Activated naive CD8-positive, alpha-beta T cell treated with anti-CD3 and anti-CD28 coated beads, Interleukin-2, amount 10 ng/mL, durations not matched to agents 7 days and 5 days (primary cell): ENCODE measurements at places on chromosomes 11 and 22. TPM values are rescaled to one million over a fixed set of nuclear protein-coding genes. Genes with fewer than 3 reads are reported as not detected.

Gene ARCN1
- 108 TPM for total RNA-seq

Gene WNT7B
- total RNA-seq, result not detected

Gene OSBP2
- 0.61 TPM for total RNA-seq

Gene SLC5A1
- total RNA-seq, result not detected

- no peak for DNase-seq
- peaks cover 34% of the 10 kb centered on the region for H3K4me1 ChIP-seq
Observed at GRCh38 chr11:116786326-116786725, 1.5 kb downstream of the ZPR1 start.

DNA sequence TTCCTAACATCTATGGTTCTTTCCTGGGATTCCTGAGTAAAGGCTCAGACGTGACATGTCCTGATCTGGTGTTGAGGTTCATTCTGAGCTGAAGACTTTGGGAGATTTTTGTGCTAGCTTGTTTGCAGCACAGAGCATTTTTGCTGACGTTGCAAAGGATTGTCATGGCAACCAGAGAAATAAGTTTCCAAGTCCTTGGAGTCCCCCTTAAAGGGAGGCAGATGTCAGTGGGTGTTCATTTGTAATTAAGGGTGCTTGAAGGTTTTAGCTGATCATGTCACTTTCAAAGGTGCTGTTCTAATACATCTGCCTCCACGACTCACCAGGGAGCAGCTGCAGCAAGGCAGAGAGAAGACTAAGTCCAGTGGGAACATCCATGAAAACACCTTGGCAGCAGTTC is 5.4 kb upstream of the SYN3 start:
- H3K27me3 ChIP-seq, result peaks cover 21% of the 10 kb centered on the region
- H3K27ac ChIP-seq, result no peak overlapping the region
- no peaks in the 10 kb centered on the region for H3K36me3 ChIP-seq
- no peaks in the 10 kb centered on the region for H3K4me1 ChIP-seq

DNA sequence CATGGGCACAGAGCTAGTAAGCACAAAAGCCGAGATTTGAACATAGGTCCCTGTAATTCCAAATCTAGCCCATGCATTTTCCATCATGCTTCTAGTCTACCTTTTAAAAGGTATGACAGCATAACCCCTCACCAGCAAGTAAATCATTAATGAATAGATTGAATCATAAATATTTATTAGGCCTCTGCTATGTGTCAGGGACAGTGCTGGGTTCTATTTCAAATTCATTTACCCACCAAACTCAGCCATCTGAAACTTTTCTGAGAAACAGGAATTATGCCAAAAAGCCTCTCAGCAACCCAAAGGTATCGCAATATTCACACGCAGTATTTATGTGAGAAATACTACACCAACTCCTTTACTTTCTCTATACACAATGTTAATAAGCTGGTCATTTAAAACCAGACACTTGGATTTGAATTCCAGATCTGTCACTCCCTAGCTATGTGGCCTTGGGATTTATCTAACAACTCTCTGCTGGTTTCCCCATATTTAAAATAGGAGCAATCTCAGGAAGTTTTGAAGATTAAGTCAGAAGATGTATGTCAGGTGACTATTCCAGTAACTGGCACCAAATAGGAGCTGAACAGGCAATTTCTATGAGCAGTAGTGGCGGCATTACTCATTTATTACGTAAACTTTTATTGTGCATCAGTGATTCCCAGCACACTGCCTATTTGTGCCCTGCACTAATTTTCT is 191.4 kb downstream of the TENM4 start:
- no peaks in the 10 kb centered on the region for H3K27me3 ChIP-seq
- no peak for DNase-seq
- no peaks in the 10 kb centered on the region for H3K36me3 ChIP-seq
- H3K4me1 ChIP-seq, result no peaks in the 10 kb centered on the region
- H3K27ac ChIP-seq, result no peak overlapping the region

DNA sequence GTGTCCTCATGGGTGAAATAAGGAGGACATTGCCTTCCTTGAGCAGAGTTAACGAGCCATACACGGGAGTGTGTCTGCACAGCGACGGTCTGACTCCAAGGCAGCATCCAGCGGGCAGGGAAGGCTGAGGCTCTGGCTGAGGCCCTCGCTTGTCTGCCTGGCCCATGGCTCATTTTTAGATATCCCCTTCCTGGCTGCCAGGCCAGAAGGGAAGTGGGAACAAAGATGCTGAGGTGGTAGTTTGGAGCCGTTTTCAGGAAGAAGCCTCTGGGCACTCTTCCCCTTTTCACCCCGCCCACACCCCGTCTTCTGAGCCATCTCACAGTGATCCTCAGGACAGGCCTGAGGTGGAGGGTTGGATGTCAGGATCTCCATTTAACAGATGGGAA is 3.0 kb upstream of the SLCO2B1 start:
- peaks cover 18% of the 10 kb centered on the region for H3K27me3 ChIP-seq
- H3K27ac ChIP-seq, result no peak overlapping the region
- peaks cover 24% of the 10 kb centered on the region for H3K4me1 ChIP-seq
- H3K4me3 ChIP-seq, result no peak overlapping the region
- DNase-seq, result no peak

GRCh38 chr11:111838054-111838453 is 33.3 kb downstream of the ALG9 start:
- H3K36me3 ChIP-seq, result peaks cover 26% of the 10 kb centered on the region
- H3K27ac ChIP-seq, result no peak overlapping the region
- H3K27me3 ChIP-seq, result no peaks in the 10 kb centered on the region
- H3K4me1 ChIP-seq, result peaks cover 21% of the 10 kb centered on the region
- H3K4me3 ChIP-seq, result no peak overlapping the region
- no peak for DNase-seq

GRCh38 chr11:73204711-73205121 is 13.4 kb upstream of the P2RY2 start:
- peaks cover 36% of the 10 kb centered on the region for H3K27me3 ChIP-seq
- H3K4me1 ChIP-seq, result no peaks in the 10 kb centered on the region
- DNase-seq, result no peak
- no peak overlapping the region for H3K4me3 ChIP-seq

DNA sequence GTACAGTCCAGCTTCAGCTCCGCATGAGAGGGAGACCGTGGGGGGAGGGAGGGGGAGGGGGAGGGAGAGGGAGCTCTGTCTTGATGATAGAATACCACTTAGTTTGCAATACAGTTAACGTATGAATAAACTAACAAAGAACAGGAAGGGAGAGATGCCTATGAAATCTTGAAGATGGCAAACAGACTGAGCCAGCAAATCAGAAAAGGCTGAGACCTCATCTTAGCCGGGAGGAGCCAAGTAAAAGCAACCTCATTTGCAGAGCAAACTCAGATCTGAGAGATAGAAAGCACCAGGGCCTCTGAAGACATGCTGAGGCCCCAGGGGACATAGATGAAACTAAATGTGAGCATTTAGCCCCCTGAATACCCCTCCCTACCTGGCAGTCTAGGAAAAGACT is 23.0 kb downstream of the APLP2 start:
- no peaks in the 10 kb centered on the region for H3K4me1 ChIP-seq
- no peaks in the 10 kb centered on the region for H3K36me3 ChIP-seq
- no peak overlapping the region for H3K27ac ChIP-seq
- DNase-seq, result no peak

DNA sequence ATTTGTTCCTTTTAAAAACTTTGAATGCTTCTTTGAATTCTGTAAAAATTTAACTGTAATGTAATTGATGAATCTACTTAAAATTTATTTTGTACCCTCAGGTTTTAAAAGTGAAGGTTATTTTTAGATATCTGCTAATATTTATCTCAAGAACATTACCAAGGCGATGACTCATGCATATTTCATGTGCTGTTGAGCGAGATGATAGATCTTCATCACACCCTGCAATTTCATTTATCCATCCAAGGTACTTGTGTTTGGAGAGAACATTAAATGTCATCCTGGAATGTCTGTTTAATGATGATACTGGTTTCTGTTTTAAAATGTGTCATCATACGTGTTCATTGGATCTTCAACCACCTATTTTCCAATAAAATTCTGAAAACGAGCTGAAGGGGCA is 6.7 kb upstream of the OOSP4A start:
- no peak overlapping the region for H3K27ac ChIP-seq
- DNase-seq, result no peak
- no peak overlapping the region for H3K4me3 ChIP-seq
- H3K4me1 ChIP-seq, result no peaks in the 10 kb centered on the region
- no peaks in the 10 kb centered on the region for H3K36me3 ChIP-seq
- no peaks in the 10 kb centered on the region for H3K27me3 ChIP-seq

DNA sequence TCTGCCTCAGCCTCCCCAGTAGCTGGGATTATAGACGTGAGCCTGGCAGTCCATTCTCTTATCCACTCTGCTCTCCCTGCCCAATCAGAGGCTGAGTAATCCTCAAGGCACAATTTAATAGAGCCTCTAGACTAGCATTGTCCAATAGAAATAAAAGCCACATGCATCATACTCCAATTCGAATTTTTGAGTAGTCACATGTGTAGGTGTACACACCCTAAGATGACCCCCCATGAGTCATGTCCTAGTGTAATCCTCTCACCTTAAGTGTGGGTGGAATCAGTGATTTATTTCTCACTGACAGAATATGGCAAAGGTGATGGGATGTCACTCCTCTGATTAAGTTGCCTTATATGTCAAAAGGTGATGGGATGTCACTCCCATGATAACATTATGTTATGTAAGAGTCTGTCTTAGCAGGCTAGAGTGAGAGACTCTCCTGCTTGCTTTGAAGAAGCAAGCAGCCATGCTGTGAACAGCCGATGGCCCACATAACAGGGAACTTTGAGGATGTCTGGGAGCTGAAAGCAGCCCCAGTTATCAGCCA is 61.3 kb downstream of the MN1 start:
- no peak overlapping the region for H3K27ac ChIP-seq
- no peaks in the 10 kb centered on the region for H3K36me3 ChIP-seq
- no peaks in the 10 kb centered on the region for H3K4me1 ChIP-seq
- DNase-seq, result no peak

DNA sequence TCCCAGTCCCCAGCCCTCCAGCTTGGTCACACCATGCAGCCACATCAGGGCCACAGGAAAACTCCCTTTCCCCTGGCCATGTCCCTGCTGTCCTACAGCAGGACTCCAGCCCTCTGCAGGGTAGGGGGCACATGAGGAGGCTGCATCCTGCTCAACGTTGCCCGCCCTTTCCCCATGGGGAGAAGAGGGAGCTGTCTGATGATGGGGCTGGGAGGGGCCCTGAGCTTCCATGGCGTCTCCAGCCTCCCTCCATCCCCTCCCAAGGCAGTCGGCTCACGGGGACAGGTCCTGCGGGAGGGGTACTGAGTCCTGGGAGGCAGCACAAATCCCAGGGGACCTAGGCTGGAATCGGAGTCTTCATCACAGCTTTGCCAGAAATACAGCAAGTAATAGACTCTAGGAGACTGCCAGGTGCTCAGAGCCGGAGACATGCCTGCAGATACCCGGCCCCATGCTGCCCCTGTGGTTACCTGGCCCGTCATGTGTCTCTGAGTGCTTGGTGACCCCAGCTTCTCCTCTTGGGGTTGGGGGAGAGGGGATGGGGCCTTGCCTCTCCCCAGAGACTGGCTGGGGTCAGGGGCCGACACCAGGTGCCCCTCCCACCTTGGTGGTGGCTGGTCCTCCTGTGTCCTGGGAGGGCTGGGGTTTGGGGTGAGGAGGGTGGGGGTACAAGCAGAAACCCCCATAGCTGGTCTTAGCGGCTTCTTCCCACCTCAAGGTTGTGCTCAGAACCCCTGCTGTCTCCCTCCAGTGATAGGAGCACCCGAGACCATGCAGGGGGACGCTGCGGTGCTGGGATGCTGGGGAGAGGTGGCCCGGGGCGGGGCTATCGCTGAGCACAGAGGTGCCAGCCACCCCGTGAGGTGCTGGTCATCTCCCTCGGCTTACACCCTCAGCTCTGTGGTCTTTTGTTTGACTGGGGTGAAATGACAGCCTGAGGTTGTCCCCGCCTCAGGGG is 2.3 kb downstream of the MRGPRE start:
- no peaks in the 10 kb centered on the region for H3K36me3 ChIP-seq
- H3K4me3 ChIP-seq, result no peak overlapping the region
- no peaks in the 10 kb centered on the region for H3K4me1 ChIP-seq
- H3K27ac ChIP-seq, result no peak overlapping the region
- no peak for DNase-seq
- peaks cover 2% of the 10 kb centered on the region for H3K27me3 ChIP-seq

DNA sequence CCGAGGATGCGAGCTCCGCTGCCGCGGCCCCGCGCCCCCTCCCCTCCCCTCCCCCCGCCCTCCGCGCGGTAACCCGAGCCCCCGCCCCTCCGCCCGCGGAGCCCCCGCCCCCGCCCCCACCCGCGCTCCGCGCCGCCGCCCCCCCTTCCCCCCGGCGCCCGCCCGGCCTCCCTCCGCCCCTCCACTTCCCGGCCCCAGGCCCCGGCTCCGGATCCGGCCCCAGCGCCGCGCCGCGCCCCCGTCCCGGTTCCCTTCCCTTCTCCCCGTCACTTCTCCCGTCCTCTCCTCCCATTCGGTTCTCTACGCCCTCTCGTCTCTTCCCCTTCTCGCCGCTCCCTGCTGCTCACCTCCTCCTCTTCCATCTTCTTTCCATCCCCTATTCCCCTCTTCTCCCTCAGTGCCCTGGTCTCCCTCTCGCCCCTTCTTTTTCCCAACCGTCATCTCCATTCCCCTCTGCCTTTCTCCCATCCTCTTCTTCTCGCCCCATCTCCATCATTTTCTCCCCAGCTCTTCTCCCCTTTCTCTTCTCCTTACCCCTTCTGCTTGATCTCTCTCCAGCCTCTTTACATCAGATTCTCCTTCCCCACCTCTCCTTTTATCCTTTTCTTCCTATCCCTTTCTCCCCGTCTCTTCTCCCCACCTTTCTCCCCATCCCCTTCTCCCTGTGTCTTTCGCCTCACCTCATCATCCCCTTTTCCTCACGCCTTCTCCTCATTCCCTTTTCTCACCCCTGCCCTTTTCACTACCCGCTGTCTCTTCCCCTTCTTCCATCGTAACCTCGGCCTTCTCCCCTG is at the start of gene DCHS1:
DCHS1 (minus strand) TSS at position 20 of the 794 bp plus-strand sequence. CDS start 14,196 bp downstream, outside the sequence.
- peaks cover 3% of the 10 kb centered on the region for H3K4me1 ChIP-seq
- peaks cover 2% of the 10 kb centered on the region for H3K36me3 ChIP-seq
- peak within 1 kb of the TSS; percentile 38 for H3K27ac ChIP-seq
- no peak for DNase-seq
- H3K4me3 ChIP-seq, result peak within 1 kb of the TSS; percentile 74
- H3K27me3 ChIP-seq, result peaks cover 16% of the 10 kb centered on the region

GRCh38 chr11:44708523-44709280 is 18.1 kb upstream of the TSPAN18 start:
- peaks cover 1% of the 10 kb centered on the region for H3K4me1 ChIP-seq
- DNase-seq, result no peak
- no peak overlapping the region for H3K27ac ChIP-seq
- no peak overlapping the region for H3K4me3 ChIP-seq

DNA sequence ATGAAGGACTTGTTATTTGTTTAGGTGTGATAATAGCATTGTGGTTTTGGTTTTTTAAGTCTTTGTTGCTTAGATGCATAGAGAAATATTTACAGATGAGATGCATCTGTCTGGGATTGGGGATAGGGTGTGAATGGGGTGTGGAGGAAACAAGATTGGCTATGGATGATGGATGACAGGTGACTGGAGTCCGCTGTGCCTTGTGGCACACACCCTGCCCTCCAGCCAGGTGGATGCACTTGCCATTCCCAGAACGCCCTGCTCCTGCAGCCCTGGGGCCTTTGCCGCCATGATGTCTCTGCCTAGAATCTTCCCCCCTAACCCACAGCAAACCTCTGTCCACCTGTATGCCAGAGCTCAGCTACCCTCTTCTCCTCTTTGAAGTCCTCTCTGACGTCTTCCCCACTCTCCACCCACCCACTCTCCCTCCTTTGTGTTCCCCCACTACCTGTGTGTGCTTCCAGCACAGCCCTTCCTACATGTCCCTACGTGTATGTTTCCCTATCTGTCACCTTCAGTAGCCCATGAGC is 54.7 kb downstream of the WNT11 start:
- peak overlapping the region; percentile 58 for H3K27ac ChIP-seq
- no peaks in the 10 kb centered on the region for H3K36me3 ChIP-seq
- H3K27me3 ChIP-seq, result peaks cover 10% of the 10 kb centered on the region
- peak overlapping the region; percentile 74 for H3K4me3 ChIP-seq
- H3K4me1 ChIP-seq, result peaks cover 21% of the 10 kb centered on the region
